ENCODE measurements at places on chromosomes 11 and 22.

DNA sequence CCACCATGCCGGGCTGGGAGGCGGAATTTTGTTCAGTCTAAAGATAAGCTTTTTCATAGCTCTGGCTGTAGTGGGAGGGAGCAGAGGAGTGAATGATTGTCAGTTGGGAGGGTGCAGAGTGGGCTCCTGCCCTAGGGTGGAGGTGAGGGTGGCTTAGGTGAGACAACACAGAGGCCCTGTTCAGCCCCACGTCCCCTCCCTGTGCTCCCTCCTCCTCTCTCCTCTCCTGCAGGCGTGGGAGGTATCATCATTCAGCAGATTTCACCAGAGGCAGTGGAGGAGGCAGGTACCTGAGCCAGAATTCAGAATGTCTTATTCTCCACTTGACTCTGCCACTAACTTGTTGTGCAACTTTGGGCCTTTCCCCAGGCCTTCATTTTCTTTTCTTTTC lies 1.7 kb upstream of the THRSP start:
- DNase-seq: no peak

GRCh38 chr22:32911503-32911902 lies 110.0 kb downstream of the TIMP3 start:
- no peak for DNase-seq

DNA sequence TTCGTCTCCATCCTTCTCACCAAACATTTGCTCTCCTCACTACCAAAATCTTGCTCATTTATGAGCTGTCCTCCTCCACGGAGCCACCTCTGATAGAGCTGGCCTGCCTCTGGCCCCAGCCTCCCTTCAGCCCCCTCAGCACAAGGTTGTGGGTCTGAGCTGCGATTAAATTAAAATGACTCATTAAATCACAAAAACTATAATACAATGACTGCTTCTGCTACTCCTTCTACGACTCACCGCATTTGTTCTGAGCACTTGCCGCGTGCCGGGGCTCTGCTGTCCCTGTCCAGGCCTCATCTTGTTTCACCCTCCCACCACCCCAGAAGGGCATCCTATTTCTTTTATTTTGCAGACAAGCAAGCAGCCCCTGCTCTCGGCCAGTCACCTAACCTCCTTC lies 49.2 kb upstream of the TIMP3 start:
- DNase-seq: no peak

GRCh38 chr11:9493492-9493891 lies 32.7 kb downstream of the ZNF143 start:
- no peak for DNase-seq

DNA sequence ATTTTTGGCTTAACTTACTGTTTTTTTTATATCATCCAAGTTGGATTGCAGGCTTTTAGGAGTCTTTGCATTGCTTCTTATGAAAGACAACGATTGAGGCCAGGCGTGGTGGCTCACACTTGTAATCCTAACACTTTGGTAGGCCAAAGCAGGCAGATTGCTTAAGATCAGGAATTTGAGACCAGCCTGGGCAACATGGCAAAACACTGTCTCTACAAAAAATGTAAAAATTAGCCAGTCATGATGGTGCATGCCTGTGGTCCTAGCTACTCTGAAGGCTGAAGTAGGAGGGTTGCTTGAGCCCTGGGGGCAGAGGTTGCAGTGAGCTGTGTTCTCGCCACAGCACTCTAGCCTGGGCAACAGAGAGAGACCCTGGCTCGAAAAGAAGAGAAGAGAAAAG lies 56.6 kb downstream of the BID start:
- DNase-seq: no peak

- DNase-seq: no peak
Observed at GRCh38 chr22:39244496-39245129, at the start of gene PDGFB. PDGFB (minus strand) TSS chr22:39244982; CDS start chr22:39243963, 1,019 bp downstream.

- DNase-seq: no peak
Observed at GRCh38 chr22:34886391-34886790, 179.6 kb upstream of the ISX start.

DNA sequence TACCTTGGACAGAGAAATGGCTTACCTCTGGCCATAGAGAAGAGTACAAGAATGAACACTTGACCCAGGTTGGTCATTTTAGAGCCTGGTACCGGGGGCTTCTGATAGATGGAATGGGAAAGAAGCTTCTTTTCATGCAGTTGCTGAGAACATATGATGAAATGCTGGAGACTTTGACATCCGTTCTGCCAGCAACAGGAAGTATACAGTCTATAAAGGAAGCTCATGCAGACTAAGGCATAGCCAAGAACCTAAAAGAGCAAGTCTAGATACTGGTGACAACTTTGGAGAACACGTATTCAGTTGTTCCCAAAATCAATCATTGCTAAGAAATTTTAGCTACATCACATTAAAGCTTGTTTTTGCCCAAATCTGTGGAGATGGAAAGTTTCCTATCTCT lies 894.6 kb downstream of the METTL15 start:
- DNase-seq: no peak

GRCh38 chr11:120196826-120197225 lies 14.0 kb upstream of the OAF start:
- no peak for DNase-seq

Data from stimulated activated CD8-positive, alpha-beta memory T cell treated with anti-CD3 and anti-CD28 coated beads, Interleukin-4, amount 100 ng/mL, for 1 hour (primary cell).